GM23338 (cell line): ENCODE measurements at places on chromosomes 7 and 10.
A peak's percentile ranks its signal among the peaks of the same experiment; 100 is the strongest.

DNA sequence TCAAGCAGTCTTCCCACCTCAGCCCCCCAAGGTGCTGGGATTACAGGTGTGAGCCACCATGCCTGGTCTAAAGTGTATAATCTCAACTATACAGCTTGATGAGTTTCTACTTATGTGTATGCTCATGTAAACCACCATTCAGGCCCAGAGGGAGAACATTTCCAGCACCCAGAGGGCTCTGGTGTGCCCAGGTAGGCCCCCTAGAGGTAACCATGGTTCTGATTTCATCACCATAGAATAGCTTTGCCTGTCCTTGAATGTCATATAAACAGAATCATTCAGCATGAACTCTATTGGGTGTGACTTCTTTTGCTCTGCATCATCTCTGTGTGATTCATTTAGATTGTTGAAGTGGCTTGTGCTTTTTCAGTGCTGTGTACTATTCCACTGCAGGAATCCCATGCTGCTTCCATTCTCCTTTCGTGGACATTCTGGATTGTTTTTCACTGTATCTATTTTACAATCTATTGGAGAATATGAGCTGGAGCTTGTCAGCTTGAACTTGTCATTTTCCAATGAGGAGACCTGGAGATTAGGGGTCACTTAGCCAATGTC is 35.2 kb downstream of the COL26A1 start:
- DNase-seq: no peak

DNA sequence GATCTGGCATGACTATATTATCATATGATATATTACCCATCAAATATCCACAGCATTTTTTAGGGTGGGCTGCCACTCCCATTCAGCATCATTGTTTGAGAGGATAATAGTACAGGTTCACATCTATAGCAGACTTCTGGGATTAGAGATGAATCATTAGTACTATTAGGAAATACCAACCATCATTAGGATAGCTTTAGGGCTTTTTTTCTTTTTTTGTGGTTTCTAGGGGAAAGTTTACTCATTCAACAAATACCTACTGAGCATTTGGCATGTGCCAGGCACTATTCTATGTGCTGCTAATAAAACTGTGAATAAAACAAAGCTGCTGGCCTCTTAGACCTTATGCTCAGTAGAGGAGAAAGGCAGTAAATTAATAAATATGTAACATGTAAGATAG is 40.6 kb downstream of the NHLRC2 start:
- no peak for DNase-seq

- DNase-seq: no peak
Observed at GRCh38 chr10:124652701-124653100, 91.5 kb downstream of the FAM53B start.

GRCh38 chr7:128176696-128177095 is 64.4 kb upstream of the LEP start:
- no peak for DNase-seq

DNA sequence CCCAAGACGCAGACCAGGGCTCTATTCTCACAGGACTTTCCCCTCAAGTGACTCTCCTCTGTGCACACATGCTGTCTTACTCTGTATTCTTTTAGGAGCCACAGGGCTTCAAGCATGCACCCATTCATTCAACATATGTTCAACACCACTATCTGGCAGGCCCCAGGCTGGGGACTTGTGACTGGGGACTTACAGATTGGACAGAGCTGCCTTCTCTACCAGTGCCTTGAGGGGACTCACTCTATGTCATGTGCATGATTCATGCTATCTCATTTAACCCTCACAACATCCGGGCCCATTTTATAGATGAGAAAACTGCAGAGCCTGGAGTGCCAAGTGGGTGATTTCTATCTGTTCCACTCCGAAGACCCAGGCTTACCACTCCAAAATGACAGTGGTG is 34.3 kb downstream of the MYL10 start:
- no peak for DNase-seq

- no peak for DNase-seq
Observed at GRCh38 chr10:60508831-60509230, 119.2 kb upstream of the ANK3 start.

DNA sequence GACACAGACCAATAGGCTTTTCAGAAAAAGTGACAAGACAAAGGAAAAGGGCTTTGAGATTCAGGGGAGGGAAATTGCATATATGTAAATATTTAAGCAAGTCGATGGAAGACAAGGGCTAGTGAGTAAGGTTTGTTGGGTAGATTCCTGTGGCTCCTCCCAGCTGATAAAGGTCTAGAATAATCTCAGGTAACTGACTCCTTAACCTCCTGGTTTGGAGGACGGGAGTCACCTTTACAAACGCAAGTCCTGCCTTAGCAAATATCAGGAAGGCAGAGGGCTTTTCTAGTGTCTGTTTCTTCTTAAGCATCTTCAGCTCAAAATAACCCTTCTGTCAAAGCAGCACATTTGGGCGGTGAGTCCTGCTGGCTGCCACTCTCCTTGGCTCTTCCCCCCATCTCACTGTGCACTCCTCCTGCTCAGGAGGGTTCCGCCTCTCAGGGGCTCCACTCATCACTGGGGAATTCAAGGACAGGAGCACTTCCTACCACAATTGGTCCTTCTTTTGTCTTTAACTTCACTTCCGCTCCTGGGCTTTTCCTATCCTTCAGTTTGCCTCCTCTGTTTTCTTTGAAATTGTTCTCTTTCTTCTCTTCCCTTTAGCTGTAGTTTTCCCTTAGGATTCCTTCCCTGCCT is 496.3 kb upstream of the KLF6 start:
- DNase-seq: peak; percentile 13

GRCh38 chr10:132374612-132375011 is 22.4 kb upstream of the PWWP2B start:
- no peak for DNase-seq
